Activated CD4-positive, alpha-beta T cell treated with anti-CD3 and anti-CD28 coated beads, Interleukin-2, amount 10 ng/mL, durations not matched to agents 24 days and 14 days (primary cell): ENCODE measurements at places on chromosomes 3 and 15. TPM values are rescaled to one million over a fixed set of nuclear protein-coding genes. Genes with fewer than 3 reads are reported as not detected.

GABRR3 gene
- total RNA-seq, result 0.05 and 0.12 TPM in 2 replicates

INKA1 gene
- total RNA-seq, result 1.1 and 1.4 TPM in 2 replicates

GNAT1 gene
- total RNA-seq, result not detected in 2 replicates

DGKG gene
- total RNA-seq, result 0.14 and 0.28 TPM in 2 replicates

P2RY13 gene
- total RNA-seq, result not detected in 2 replicates

ACP3 gene
- not detected in 2 replicates for total RNA-seq

TMC3 gene
- not detected in 2 replicates for total RNA-seq

SOX14 gene
- not detected in 2 replicates for total RNA-seq

ABHD14A gene
- 12.3 and 13.8 TPM in 2 replicates for total RNA-seq

ANO10 gene
- 3.5 and 6.0 TPM in 2 replicates for total RNA-seq

GRM2 gene
- total RNA-seq, result 0.24 and 0.86 TPM in 2 replicates

CASR gene
- total RNA-seq, result not detected in 2 replicates

CEMIP gene
- total RNA-seq, result not detected in 2 replicates

NANOGP8 gene
- not detected in 2 replicates for total RNA-seq

LMAN1L gene
- 0.33 and 0.36 TPM in 2 replicates for total RNA-seq

GOLGA8A gene
- total RNA-seq, result 244 and 246 TPM in 2 replicates

RFT1 gene
- total RNA-seq, result 47.4 and 47.6 TPM in 2 replicates

C3orf85 gene
- not detected in 2 replicates for total RNA-seq

FOXL2NB gene
- total RNA-seq, result not detected in 2 replicates

EOMES gene
- 7.4 and 7.8 TPM in 2 replicates for total RNA-seq

TEX55 gene
- total RNA-seq, result not detected in 2 replicates

LRTM1 gene
- total RNA-seq, result not detected in 2 replicates

TTLL13 gene
- 0.44 and 1.4 TPM in 2 replicates for total RNA-seq

GOLGA8J gene
- total RNA-seq, result not detected in 2 replicates

PLOD2 gene
- total RNA-seq, result 1.6 and 2.0 TPM in 2 replicates

MESP1 gene
- 5.6 and 7.3 TPM in 2 replicates for total RNA-seq

FRMD4B gene
- total RNA-seq, result 59.1 and 60.9 TPM in 2 replicates

CHRNA7 gene
- 0.12 TPM in 1 of 2 replicates, not detected in the other for total RNA-seq

APBA2 gene
- 1.8 and 1.9 TPM in 2 replicates for total RNA-seq

GOLGA8K gene
- total RNA-seq, result 0.21 and 0.62 TPM in 2 replicates

SI gene
- total RNA-seq, result not detected in 2 replicates

ZNF660 gene
- 0.17 and 0.30 TPM in 2 replicates for total RNA-seq

FANCD2OS gene
- not detected in 2 replicates for total RNA-seq

KIAA1143 gene
- total RNA-seq, result 40.7 and 47.4 TPM in 2 replicates

C15orf62 gene
- total RNA-seq, result 0.43 and 0.51 TPM in 2 replicates

PRSS50 gene
- not detected in 2 replicates for total RNA-seq

ACAD9 gene
- 68.5 and 69.2 TPM in 2 replicates for total RNA-seq

GOLGA6L24 gene
- total RNA-seq, result not detected in 2 replicates

HHLA2 gene
- 2.0 and 2.2 TPM in 2 replicates for total RNA-seq

MESP2 gene
- 0.24 TPM in 1 of 2 replicates, not detected in the other for total RNA-seq

UBL7 gene
- total RNA-seq, result 53.5 and 62.1 TPM in 2 replicates

TGM5 gene
- total RNA-seq, result 0.07 TPM in 1 of 2 replicates, not detected in the other

SCAANT1 gene
- total RNA-seq, result not detected in 2 replicates

GUCA1C gene
- not detected in 2 replicates for total RNA-seq

LRRIQ4 gene
- total RNA-seq, result 0.09 and 0.21 TPM in 2 replicates

PLSCR5 gene
- total RNA-seq, result not detected in 2 replicates

GOLGA6L4 gene
- 1.1 and 1.7 TPM in 2 replicates for total RNA-seq

RASGRF1 gene
- total RNA-seq, result not detected in 2 replicates

ANKUB1 gene
- not detected in 2 replicates for total RNA-seq

DPPA2 gene
- not detected in 2 replicates for total RNA-seq

AADACL2 gene
- total RNA-seq, result not detected in 2 replicates

LEKR1 gene
- total RNA-seq, result 0.14 and 0.24 TPM in 2 replicates
